Hindlimb muscle (tissue), 1 donor: ENCODE measurements at places on chromosomes 6 and 20.
A peak's percentile ranks its signal among the peaks of the same experiment; 100 is the strongest.

GRCh38 chr6:79226660-79227059, 7.8 kb downstream of the HMGN3 start:
- no peak for DNase-seq

DNA sequence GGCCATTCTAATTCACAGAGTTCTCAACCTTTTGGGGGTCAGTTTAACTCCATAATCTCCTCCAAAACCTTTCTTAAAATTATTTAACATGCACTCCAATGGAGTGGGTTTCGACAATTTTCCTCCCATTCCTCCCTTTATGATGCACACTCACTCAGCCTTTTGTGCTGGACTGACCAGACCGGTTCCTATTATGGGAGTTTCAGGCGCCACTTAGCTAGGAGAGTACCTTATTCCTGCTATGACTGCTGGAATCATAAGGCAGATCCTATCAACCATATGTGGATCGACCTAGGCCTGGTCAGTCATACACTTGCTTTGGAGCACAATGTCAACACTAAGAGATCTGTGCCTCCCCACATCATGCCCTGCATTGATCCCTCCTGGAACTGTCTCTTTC, 63.9 kb upstream of the MOCS1 start:
- DNase-seq: no peak

DNA sequence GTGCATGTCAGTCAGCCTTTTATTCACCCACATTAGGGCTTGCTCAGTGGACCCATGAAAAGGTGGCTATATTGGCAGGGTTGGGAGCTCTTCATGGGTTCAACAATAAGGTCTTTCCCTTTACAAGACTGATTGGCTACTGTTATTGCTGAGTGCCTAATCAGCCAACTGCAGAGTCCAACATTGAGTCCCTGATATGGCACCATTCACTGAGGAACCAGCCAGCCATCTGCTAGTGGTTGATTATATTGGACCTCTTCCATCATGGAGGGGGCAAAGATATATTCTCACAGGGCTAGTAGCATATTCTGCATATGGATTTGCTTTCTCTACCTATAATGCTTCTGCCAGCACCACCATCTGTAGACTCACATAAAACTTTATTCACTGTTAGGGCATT, 69.9 kb downstream of the CDKAL1 start:
- DNase-seq: no peak

GRCh38 chr6:105884011-105884410, 202.1 kb upstream of the PRDM1 start:
- no peak for DNase-seq

DNA sequence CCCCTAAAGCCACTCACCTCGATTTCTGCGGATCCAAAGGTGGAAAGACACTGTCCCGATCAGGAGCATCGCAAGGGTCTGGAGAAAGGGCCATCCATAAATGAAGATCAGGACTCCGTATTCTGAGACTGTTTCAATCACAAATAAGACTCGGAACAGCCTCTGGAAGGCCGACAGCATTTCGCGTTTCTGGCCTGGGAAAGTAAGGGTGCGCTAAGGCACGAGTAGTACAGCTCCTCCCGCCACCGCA, 44.6 kb downstream of the DPPA5 start:
- no peak for DNase-seq

- no peak for DNase-seq
Measured at GRCh38 chr20:9401371-9401770, 113.0 kb upstream of the LAMP5 start.

DNA sequence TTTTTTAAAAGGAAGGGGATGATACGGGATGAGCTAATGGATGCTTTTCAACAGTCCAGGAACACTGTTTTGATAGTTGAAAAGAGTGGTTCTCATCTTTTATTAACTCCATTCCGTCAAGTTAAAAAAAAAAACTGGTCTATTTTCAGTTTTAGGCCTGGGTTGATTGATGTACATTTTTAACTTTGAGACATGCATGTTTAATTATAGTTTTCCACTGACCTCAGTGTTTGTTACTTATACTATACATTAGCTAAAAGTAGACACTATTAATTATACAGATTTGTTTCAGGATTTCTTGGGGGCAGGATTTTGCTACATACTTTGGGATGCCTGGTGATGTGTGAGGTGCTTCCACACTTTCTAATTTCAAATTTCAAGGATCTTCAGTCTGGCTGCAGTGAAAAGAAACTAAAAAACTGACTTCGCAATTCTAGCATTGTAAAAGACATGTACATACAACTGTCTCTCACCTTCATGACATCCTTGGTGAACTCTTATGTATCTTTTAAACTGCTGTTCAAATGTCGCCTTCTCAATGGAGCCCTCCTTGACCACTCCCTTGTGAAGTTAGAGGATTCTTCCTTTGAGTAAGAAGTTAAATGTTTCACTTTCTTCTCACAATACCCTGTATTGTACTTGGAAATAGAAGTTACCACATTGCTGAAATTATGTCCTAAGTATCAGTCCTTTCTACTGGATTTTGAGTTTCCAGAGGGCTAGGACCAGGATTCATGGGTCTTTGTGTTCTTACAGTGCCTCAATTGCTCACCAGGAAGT, 101.7 kb downstream of the TSHZ2 start:
- DNase-seq: no peak

DNA sequence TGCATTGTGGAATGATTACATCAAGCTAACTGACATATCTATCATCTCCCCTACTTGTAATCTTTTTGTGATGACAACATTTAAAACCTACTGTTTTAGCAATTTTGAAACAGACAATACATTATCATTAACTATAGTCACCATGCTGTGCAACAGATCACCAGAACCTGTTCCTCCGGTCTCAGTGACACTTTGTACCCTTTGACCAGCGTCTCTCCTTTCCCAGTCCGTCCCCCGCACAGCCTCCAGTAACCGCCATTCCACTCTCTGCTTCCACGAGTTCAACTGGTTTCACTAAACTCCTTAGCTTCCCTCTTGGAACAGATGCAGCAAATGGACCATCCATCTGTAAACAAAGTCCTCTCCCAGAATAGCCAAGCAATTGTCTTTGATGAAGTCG, 21.8 kb downstream of the LRP11 start:
- DNase-seq: no peak

- peak; percentile 86 for DNase-seq
Measured at GRCh38 chr6:121830736-121831135, 395.3 kb downstream of the GJA1 start.

GRCh38 chr6:72406517-72406916, 215.3 kb upstream of the KCNQ5 start:
- no peak for DNase-seq

GRCh38 chr20:46312075-46312944, 4.0 kb upstream of the CDH22 start:
- DNase-seq: no peak

GRCh38 chr6:120157873-120158272, 808.3 kb upstream of the MAN1A1 start:
- no peak for DNase-seq

- DNase-seq: peak; percentile 82
Measured at GRCh38 chr6:154164397-154164796, 125.4 kb downstream of the OPRM1 start.

DNA sequence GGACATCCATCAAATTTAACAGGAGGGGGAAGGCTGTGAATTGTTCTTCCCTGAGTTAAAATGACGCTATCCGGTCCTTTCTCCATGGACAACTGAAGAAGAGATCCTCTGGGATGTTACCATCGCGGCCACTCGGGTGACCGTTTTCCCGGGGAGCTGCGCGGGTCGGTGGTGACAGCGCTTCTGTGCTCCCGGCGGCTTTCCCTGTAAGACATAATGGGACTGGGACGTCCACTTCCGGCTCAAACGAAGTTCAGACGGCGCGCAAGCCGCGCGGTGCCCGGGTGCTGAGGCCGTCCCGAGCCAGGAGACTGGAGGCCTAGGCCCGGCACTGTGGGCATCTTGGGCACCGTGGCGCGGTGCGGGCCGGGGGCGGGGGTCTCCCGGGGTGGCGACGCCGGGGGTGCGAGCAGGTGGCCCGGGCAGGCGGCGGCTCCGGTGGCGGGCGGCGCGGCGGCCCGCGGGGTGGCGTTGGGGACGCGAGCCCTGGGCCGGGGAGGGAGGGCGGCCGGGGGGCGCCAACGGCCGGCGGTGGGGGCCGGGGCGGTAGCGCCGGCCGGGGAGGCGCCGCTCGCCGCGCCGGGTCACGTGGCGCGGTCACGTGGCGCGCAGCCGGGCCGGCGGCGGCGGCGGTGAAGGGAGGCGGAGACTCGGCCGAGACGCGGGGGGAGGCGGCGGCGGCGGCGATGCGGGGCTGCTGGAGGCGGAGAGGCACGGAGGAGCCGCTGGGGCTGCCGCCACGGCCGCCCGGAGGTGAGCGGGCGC, 63.6 kb downstream of the GTF2H5 start:
- DNase-seq: peak; percentile 61

DNA sequence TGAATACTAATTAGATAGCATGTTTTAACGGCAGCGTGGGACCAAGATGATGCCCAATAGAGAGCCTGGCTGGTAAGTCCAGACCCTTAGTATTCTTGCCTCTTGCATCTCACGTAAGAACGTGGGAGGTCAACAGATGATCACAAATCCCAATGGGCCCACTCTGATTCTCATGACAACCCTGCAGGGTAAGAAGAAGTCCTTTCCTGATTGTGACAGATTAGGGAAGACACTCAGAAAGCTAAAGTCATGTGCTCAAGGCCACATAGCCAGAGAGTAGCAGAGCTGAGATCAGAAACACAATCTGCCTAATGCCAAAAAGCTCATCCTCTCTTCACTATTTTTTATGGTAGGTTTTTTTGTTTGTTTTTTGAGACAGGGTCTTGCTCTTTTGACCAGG, 103.8 kb downstream of the RALGAPA2 start:
- DNase-seq: no peak

- DNase-seq: no peak
Measured at GRCh38 chr6:29809249-29809648, 18.4 kb upstream of the HLA-G start.

GRCh38 chr6:122389704-122390372, 9.6 kb upstream of the HSF2 start:
- DNase-seq: peak; percentile 24
